ENCODE measurements at places on chromosomes 5 and 9.

GRCh38 chr9:125361837-125362531 is 100.4 kb downstream of the GAPVD1 start:
- no peak for DNase-seq
- H3K4me1 ChIP-seq = peaks cover 3% of the 10 kb centered on the region
- H3K4me3 ChIP-seq = no peak overlapping the region
- H3K36me3 ChIP-seq = 0 out of 2 replicates have a peak, but pooled peaks cover 2% of the 10 kb centered on the region

DNA sequence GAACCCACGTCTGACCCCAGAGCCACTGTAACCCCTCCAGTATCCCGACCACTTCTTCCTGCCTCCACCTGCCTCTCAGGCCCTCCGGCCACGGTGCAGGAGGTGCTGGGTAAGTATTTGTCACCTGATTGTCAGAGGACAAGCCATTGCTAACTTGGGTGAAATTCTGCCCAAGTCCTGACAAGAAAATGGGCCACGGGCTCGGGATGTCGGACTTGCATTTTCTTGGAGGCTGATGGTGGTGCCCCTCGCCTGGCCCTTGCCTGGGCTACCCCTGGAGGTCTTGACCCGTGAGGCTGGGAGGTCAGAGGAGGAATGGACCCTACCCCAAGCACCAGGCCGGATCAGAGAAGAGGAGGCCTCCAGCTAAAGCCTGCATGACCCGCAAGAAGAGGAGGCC is 149.7 kb upstream of the COL5A1 start:
- H3K4me3 ChIP-seq = no peak overlapping the region
- H3K36me3 ChIP-seq = no peaks in the 10 kb centered on the region
- DNase-seq = no peak
- H3K27me3 ChIP-seq = no peaks in the 10 kb centered on the region
- 0 out of 2 replicates have a peak, but pooled peaks cover 5% of the 10 kb centered on the region for H3K4me1 ChIP-seq

GRCh38 chr9:110217656-110218099 is 9.7 kb upstream of the C9orf152 start:
- DNase-seq = no peak
- no peaks in the 10 kb centered on the region for H3K27me3 ChIP-seq
- H3K4me1 ChIP-seq = no peaks in the 10 kb centered on the region
- H3K36me3 ChIP-seq = no peaks in the 10 kb centered on the region
- no peak overlapping the region for H3K4me3 ChIP-seq

- no peaks in the 10 kb centered on the region for H3K27me3 ChIP-seq
- no peaks in the 10 kb centered on the region for H3K36me3 ChIP-seq
- no peak overlapping the region for H3K4me3 ChIP-seq
- no peaks in the 10 kb centered on the region for H3K4me1 ChIP-seq
- no peak for DNase-seq
Measured at GRCh38 chr9:91640428-91640827, 216.8 kb upstream of the NFIL3 start.

GRCh38 chr5:50666261-50667022 is at the start of gene PARP8:
Gene PARP8 (plus strand): TSS chr5:50666637. CDS start chr5:50667096, 459 bp downstream.
- H3K36me3 ChIP-seq = no peaks in the 10 kb centered on the region
- peak within 1 kb of the TSS; percentile 97 for H3K27ac ChIP-seq
- no peaks in the 10 kb centered on the region for H3K27me3 ChIP-seq
- peak within 1 kb of the TSS; percentile 73 for H3K4me3 ChIP-seq

DNA sequence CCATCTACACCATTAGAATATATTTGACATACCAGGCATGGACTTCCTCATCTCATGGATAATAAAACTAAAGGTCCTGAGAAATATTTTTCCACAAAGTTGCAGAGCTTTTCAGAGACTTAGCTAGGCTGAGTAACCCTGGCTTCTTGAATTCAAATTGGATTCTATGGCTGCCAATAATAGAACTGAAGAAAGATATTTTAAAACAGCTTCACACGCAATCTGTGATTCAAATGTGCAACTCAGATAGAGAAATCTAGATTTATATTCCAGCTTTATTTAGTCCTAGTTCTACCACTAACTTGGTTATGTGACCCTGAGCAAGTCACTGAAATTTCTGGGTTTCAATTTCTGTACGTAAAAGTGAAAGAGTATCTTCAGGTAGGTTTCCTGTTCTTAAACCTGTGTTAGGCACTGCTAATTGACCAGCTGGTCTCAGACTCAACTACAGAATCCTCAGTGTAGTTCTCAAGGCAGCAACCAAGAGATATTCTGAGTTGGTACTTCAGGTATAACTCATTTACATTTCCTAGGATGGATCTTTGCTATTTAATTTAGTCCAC is 235.3 kb downstream of the GABRB2 start:
- no peak overlapping the region for H3K4me3 ChIP-seq
- no peaks in the 10 kb centered on the region for H3K4me1 ChIP-seq
- H3K27ac ChIP-seq = no peak overlapping the region
- H3K36me3 ChIP-seq = no peaks in the 10 kb centered on the region
- H3K27me3 ChIP-seq = no peaks in the 10 kb centered on the region
